ENCODE measurements at places on chromosomes 16 and 17.

GRCh38 chr17:3513305-3514035 is 37.7 kb downstream of the ASPA start:
- DNase-seq: no peak

GRCh38 chr16:73143576-73144422 is 95.9 kb upstream of the ZFHX3 start:
- DNase-seq: no peak

- DNase-seq: peak; percentile 66
Observed at GRCh38 chr16:56513972-56514371, 5.9 kb downstream of the BBS2 start.

- DNase-seq: no peak
Observed at GRCh38 chr17:10286324-10286723, 86.5 kb downstream of the MYH13 start.

DNA sequence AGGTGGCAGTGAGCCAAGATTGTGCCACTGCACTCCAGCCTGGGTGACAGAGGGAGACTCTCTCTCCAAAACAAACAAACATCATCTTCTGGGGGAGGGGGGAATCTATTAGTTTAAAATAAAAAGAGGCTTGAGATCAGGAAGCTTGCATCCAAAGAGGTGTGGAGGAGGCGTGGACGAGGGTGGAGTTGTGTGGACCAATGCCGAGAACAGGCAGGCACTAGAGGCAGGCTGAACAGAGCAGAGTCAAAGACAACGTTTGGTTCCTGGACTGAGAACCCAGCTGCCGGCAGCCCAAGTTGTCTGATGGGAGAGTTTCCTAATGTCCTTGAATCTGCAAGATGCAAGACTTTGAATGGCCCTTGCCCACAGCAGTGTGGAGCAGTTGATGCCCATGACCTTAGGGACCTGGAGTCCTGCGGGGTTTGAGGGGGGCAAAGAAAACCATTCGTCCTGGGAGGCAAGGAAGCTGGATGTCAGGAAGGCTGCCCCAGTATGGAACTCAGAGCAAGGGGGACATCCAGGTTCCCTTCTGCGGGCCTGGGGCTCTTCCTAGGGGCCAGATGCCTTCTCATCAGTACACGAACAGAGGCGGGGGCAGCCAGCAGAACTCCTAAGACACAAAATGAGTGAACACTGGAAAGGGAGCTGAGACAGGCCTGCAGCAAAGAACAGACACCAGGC is 9.2 kb downstream of the TBC1D16 start:
- no peak for DNase-seq

GRCh38 chr17:77438241-77439188 is 297.7 kb downstream of the SEC14L1 start:
- peak; percentile 61 for DNase-seq

DNA sequence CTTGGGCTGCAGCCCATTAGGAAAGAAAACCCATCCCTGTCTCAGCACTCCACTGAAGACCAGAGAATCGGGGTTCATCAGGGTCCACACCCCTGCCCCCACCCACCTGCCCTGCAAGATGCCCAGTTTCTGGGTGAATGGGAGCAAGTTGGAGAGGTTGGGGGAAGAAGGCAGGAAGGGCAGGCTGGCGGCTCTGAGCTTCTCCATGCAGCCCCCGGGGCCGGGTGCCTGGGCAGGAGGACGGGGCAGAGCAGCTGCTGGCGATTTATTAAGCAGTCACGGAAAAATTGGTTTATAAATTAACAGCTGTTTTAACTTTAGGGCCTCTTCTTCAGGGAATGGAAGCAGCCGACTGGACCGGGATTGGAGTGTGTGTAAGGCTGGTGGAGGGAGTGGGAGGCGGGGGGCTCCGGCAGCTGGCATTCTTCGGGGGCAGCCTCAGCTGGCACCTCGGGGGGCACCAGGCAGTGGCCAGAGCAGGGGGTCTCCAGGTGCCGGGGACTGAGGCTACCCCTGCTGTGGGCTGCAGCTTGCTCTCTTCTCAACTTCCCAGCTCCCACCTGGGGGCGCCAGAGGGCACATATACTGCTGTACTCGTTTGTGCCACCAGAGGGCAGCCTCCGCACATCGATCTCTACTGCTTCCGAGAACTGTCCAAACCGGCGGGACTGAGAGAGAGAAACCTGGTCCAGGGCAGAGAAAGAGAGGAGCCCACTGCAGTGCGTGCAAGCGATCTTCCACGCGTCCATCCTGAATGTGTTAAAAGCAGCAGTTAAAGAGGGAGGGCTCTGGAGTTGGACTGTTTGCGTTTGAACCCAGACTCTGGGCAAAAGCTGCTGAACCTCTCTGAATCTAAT is 5.0 kb upstream of the PPP1R1B start:
- peak; percentile 73 for DNase-seq

GRCh38 chr16:85437166-85438052 is 175.7 kb upstream of the GSE1 start:
- DNase-seq: peak; percentile 50

- no peak for DNase-seq
Observed at GRCh38 chr17:30701498-30701989, 122.9 kb downstream of the CRLF3 start.

DNA sequence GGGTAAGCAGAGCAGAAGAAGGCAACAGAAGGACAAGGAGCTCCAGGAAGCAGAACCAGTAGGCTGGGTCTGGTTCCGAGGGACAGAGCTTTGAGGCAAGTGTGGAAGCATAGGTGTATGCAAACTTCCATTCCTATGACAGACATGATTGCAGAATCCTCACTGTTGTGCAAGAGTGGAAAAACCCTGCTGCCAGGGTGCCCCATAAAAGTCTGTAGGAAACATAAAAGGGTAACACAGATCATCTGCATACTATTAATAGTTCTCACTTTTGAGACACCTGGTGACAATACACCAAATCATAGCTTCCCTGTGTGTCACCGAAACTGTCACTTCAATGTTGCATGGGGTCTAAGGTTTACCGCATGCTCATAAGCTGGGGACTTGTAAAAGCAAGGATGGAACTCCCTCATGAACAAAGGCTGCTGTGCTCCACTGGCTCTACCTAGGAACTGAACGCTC is 39.7 kb downstream of the ARHGAP17 start:
- peak; percentile 61 for DNase-seq

DNA sequence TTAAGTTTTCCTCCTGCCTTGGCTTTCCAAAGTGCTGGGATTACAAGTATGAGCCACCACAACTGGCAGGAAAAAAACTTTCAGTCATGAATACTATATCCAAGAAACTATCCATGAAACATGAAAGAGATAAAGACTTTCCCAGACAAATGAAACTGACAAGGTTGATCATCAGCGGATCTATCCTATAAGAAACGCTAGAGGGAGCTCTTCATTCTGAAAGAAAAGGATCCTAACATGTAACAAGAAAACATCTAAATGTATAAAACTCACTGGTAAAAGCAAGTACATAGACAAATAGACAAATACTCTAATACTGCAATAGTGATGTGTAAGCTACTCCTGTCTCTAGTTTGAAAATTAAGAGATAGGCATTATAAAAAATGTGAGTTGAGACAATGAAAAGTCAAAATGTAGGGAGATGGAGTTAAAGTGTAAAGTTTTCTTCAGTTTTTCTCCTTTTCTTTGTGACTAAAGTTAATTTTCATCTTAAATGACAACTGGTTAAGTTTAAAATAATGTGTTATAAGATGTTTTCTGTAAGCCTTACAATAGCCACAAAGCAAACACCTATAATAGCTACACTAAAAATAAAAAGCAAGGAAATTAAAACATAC is 79.6 kb upstream of the TEKT1 start:
- peak; percentile 65 for DNase-seq

DNA sequence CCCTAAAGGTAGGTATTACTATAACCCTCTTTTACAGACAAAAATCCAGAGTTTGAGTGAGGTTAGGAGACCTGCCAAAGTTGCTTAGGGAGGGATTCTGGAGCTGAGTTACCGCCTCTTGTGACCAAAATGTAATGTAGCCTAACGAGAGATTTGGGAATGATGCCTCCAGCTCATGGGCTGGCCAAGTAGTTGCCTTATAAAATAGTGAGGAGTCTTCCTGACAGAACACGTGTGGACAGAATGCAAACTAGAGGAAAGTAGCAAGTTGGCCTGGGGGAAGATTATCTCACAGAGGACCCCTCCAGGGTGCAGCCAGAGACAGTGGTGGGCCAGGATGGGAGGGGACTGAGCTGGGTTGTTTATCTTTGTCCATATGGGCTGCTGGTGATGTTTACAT is 543.7 kb upstream of the CDH11 start:
- DNase-seq: no peak

DNA sequence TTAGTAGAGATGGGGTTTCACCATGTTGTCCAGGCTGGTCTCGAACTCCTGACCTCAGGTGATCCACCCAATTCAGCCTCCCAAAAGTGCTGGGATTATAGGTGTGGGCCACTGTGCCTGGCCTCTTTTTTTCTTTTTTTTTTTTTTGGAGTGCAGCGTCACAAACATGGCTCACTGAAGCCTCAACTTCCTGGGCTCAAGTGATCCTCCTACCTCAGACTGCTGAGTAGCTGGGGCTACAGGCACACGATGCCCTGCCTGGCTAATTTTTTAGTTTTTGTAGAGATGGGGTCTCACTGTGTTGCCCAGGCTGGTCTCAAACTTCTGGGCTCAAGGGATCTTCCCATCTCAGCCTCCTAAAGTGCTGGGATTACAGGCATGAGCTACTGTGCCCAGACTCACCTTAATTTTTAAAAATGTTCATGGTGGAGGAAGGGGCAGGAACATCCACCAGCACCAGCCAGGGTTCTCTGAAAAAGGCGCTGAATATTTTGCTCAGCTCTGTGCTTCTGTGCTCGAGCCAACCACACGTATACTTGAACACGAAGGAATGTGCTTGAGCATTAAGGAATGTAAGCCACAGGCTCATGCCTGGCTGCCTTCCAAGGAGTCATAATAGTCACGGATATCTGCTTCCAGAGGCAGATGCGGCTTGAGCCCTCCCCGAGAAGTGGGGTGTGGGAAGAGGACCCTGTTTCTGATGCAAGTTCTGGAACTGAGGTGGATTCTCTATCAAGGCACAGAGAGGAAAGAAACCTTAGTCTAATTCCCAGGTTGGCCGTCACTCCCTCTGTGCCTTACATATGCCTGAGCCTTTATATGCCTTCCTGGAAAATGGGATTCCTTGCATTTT is 65.5 kb upstream of the CREBBP start:
- DNase-seq: no peak

GRCh38 chr17:69763503-69763902 is 311.5 kb upstream of the KCNJ16 start:
- no peak for DNase-seq

- DNase-seq: no peak
Observed at GRCh38 chr17:37133136-37133535, 184.4 kb downstream of the AATF start.

DNA sequence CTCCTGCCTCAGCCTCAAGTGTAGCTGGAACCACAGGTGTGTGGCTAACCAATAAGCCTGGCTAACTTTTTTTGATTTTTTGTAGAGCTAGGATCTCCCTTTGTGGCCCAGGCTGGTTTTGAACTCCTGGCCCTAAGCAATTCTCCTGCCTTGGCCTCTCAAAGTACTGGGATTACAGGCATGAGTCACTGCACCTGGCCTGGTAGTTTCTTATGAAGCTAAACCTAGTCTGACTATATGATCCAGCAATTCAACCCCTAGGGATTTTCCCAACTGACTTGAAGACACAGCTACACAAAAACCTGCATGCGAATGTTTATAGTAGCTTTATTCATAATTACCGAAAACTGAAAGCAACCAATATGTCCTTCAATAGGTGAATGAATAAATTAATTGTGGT is 176.2 kb upstream of the IRX3 start:
- no peak for DNase-seq

GRCh38 chr17:77312786-77313599 is 172.2 kb downstream of the SEC14L1 start:
- DNase-seq: no peak

GRCh38 chr17:76570457-76570856 is 15.2 kb downstream of the ST6GALNAC2 start:
- DNase-seq: no peak

DNA sequence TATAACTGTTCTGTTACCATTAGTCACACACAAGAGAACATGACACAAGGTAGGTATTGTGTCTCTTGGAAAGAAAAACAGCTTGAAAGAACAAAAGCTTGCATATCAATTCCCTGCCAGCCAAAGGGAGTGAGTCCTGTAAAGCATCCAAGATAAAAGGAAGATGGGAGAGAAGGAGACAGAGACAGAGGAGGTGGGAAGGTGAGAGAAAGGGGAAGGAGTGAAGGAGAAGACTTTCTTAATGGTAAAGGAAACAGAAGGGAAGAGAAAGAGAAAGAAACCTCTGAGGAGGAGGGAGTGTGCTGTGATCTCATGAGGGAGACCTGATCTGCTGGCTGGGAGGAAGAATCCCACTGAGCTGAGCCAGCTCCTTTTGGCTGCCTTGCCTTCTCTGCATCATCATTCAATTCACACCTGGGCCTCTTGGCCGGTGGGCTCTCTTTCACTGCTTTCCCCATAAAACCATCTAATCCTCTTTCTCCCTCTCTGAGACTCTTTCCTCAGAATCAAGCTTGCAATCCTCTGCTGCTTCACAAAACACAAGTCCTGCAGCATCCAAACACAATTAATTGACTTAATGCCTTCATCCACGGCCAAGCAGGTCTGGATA is 271.6 kb downstream of the ABCC12 start:
- no peak for DNase-seq

- no peak for DNase-seq
Observed at GRCh38 chr17:49873466-49873865, 25.6 kb upstream of the TAC4 start.

- no peak for DNase-seq
Observed at GRCh38 chr16:12308060-12308459, 331.5 kb downstream of the SNX29 start.

DNA sequence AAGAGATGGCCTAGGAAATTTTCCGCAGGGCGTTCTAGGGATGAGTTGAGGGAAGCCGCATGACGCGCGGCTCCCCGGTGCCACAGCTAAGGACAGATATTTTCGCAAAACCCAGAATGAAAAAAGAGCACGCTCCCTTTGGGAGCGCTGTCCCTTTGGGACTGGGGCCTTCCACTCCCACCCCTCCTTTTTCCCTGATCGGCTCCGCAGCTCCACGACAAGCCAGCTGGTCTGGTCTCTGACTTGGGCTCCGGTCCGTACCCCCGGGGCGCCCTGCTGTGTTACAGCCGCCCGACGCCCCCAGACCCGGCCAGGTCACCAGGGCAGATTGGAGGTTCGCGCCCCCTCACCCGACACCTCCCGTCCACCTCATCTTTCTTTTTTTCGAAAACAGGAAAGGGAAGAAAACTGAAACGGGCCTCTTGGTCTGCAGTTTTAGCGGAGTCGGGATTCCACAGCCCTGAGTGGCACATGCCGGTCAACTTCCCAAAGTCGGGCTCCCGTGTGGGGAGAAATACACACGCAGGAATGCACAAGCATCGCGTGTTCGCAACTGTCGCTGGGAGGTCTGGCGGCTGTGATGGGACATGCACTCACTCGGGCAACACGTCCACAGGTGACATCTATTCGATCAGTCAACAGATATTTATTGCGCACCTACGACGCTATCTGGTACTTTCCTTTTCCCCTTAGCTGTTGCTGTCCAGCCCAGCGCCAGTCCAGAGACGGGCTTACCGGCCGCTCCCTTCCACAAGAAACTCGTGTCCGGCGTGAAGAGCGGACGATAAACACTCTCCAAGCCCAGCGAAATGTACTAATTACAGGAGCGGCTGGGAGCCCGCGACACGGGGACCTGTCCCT is 3.9 kb upstream of the SOX9 start:
- DNase-seq: no peak
